Adipocyte (in vitro differentiated cells): ENCODE measurements at places on chromosomes 7 and 10.

DNA sequence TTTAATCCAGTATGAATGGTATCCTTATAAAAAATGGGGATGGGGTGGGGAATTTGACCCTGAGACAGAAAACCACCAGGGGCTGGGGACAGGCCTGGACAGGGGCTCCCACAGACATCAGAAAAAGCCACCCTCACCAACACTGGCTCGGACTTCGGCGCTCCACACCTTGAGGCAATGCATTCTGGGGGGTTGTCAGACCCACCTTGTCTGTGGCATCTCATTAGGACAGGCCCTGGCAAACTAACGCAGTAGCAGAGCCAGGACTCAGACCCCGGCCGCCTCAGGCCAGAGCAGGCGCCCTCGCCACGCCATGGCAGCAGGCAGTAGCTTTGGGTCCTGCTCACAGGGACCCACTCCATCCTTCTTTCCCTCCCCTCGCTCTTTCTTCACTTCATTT, 160.1 kb downstream of the CCDC3 start:
- DNase-seq, result no peak

DNA sequence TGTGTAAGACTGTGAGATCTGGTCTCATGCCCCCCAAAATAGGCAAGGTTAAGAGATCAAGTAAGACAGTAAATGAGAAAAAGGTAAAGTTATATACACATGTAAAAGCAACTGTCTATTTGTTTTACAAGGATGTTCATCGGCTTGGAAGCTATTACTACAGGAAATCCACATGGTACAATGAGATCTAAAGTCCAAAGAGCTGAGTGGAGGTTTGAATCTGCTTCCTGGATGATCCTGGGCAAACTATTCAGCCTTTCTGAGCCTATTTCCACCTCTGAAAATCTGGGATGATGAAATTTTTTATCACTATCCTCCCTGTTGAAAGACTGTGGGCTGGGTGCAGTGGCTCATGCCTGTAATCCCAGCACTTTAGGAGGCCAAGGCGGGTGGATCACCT, 123.0 kb downstream of the IDE start:
- no peak for DNase-seq

- no peak for DNase-seq
Observed at GRCh38 chr10:124546957-124547646, 85.5 kb downstream of the LHPP start.

DNA sequence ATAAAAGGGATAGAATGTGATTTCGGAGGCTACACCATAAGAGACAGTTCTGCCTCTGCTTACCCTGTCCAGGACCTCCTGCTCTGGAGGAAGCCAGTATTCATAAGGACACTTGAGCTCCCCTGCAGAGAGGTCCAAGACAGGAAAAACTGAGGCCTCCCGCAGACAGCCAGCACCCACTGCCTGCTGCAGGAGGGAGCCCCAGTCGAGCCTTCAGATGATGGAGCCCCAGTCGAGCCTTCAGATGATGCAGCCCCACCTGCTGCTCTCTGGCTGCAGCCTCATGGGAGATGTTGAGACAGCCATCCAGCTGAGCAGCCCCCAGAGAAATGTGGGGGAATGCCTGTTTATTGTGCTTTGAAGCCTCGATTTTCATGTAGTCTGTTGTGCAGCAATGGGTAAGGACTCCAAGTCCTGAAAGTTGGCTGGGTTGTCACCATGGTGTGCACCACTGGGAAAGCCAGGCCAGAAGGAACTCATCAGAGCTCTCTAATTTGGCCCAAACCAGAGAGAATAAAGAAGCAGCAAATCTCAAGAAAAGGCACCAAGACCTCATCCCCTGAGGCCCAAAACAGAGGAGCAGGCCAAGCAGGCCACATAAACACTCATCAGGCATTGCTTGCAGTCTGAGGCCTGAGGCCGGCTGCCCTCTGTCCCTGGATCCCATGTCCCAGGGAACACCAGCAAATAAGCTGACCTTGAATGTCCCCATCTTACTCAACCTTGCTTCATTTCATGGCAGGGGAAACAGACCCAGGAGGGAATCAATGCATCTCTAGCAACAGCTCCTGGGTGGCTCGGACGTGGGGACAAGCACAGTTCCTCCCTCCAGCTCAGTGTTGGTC, 30.9 kb downstream of the CALML5 start:
- DNase-seq, result no peak

- no peak for DNase-seq
Observed at GRCh38 chr10:128873411-128874054, 593.5 kb upstream of the MGMT start.

DNA sequence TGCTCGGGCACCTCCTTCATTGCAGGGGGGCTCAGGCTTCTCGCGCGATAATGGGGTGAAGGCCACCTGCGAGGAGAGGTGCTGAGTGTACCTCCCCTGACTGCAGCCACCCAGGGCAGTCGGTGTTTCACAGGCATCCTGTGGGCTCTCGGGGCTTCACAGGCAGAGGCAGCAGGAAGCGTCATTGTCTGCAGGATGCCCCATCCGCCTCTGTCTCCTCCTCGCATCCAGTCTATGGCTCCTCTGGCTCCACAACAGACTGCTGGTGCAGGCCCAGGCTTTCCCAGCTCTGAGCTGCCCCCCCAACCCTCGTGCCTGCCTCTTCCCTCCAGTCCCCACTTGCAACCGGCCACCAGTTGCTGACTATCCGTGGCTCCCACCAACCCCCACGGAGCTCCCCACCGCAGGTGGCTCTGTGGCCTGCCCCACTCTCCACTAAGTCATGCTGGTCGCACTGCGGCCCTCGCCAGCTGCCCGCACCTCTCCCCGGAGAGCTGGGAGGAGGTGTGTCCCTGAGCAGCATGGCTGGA, 36.5 kb downstream of the CAMK2B start:
- no peak for DNase-seq

- DNase-seq, result no peak
Observed at GRCh38 chr10:124087672-124088634, 5.4 kb downstream of the CHST15 start.

- no peak for DNase-seq
Observed at GRCh38 chr10:28276384-28276783, 26.5 kb downstream of the MPP7 start.

GRCh38 chr7:22474645-22475044, 25.3 kb downstream of the STEAP1B start:
- DNase-seq, result no peak

- DNase-seq, result no peak
Observed at GRCh38 chr10:566241-566885, 123.1 kb downstream of the DIP2C start.

DNA sequence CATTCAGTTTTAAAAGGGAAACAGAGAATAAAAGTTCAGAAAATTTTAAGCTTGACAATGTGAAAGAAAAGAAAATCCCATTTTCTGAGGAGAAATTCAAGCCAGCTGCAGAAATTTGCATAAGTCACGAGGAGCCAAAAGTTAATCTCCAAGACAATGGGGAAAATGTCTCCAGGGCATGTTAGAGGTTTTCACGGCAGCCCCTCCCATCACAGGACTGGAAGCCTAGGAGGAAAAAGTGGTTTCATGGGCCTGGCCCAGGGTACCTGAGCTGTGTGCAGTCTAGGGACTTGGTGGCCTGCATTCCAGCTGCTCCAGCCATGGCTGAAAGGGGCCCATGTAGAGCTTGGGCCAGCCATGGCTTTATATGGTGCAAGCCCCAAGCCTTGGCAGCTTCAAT, 59.6 kb upstream of the NXPH1 start:
- no peak for DNase-seq

DNA sequence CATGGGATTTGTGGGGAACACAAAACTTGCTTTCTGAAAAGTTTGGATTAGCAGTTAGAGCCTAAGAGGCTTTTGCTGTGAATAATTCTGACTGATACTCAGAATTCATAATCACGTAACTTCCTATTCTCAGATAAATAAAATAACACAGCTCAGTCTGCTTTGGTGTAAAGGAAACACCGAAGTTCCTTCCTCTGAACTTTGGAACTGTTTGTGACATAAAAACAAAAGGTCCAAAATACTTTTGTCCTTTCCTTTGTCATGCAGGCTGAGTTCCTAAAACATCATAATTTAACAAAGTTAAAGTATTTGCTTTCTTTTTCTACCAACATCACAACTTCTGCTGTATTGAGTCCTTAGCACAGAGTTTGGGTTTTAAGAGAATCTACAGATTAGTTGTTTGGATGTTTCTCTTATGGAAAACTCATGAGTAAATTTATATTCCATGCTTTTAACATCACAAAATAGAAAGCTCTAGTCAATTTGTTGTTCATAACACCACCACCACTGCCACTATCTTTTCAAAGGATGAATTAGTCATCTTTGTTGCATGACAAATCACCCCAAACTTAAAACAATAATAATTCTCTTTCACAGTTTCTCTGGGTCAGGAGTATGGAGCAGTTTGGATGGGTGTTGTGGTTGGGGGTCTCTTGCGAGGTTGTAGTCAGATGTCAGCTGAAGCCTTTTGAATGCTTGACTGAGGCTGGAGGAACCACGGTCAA, 123.4 kb downstream of the REEP3 start:
- no peak for DNase-seq
